HFF-Myc (cell line): ENCODE measurements at places on chromosomes 11 and 22.

DNA sequence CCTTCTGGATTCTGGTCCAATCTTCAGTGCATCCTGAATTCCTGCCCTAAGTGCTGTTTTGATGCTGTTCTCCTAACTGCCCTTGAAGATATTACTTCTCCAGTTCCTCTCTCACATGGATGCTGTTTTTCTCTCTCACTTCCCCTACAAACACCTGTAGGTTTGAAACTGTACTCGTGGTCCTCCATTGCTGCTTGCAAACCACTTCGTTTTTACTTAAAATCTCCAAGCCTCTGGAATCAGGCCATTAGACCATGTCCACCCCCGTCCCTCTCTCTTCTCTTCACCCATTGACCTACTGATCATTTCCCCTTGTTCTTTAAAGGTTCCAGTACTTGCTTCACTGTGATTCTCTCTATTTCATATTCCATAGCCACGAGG lies 988.1 kb downstream of the NTM start:
- no peak for DNase-seq

DNA sequence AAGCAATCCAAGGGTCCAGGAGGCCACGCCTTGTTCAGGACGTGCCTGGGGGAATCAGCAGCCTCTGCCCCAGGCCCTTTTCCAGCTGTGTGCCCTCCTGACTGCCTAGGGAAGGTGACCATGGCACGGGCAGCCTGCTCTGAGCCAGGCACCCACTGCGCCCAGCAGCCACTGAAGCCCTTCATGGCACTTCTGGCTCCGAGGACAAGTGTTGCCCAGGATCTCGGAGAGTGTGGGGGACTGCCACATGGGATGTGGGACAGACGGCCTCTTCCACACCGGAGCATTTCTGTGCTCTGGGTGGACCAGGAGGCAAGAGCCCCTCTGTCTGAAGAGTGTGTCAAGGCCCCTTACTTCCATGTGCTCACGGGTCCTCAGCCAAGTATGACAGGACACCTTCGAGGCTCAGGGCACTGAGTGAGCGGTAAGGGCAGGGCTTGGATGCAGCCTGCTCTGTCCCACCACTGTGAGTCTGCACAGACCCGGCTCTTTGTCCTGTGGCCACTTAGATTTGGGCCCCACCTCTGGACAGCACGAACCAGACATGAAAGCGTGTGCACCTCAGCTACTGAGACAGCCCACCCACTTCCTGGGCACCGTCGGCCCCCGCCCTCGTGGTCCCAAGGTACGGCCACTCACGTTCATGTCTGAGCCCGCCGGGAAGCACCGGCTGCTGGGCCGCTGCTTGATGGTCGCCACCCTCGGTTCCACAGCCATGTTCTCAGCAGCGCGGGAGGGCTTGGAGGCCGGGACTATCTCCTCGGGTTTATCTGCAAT lies 93.6 kb downstream of the CTTN start:
- no peak for DNase-seq

DNA sequence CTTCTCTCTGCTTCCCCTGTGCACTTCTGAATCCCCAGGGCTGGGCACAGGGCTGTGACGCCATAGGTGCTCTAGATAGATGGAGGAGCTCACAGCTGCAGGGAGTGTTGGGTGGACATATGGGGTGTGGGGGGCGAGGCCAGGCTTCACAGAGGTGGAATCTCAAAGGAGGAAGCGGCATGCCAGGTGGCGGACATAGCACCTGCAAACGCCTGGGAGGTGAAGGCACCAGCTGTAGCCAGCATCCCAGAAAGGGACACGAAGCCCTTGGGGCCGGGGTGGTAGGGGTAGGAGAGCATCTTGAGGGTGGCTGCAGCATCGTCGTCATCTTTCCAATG lies 14.6 kb upstream of the KCNQ1OT1 start:
- no peak for DNase-seq

DNA sequence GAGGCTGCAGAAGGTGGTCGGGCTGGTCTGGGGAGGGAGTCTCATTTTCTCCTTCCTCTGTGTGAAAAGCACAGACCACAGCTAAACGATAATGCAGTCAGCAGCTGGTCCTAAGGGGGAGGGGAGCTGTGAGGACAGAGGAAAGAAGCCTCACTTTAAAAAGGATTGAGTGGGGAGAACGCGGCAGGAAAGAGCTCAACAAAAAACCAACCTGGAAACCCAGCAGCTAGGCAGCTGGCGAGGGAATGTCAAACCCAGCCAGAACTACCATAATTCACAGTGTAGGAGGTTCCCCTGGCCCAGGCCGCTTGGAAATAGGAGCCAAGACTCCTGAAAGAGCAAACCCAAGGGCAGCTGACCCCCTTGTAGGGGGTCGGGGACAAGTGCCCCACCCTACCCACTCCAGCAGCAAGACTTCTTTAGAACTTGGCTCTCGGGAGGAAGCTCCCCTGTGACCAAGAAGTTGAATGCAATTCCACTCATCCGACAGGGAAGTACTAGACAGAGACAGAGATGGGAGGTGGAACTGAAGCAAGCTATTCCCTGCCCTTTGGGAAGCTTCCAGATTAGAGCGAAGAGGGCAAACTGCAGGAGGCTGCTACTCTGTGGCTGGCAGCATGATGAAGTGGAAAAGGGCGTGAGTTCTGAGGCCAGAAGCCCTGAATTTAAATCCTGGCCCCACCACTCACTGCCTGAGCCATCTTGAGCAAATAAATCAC lies 16.5 kb upstream of the DGKZ start:
- DNase-seq = no peak

DNA sequence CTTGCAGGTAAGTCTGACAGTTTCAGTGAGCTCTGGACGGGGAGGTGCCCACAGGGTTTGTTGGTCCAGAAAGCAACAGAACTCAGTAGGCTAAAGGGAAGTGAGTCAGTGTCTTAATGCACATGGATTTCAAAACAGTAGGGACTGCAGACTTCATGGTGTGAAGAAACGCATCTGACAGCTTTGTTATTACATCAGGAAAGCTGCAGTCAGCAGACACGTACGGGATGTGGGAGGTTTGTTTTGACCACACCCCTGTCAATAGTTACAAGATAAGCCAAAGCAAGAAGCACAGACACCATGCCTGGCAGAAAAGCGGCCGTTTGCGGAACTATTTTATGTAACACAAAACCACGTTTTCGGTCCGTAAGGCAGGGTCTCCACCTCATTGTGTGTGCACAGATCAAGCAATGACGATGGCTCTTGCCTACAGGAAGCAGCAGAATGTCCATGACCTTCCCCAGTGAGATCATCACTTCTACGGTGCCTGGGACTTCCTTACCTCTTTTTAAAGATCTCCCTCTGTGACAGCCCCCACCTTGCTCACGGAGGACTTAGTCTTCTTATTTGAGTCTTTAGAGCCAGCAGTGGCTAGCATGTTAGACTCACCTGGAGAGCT lies 58.2 kb upstream of the FTH1 start:
- peak; percentile 92 for DNase-seq

GRCh38 chr11:102295045-102295444 lies 22.2 kb upstream of the BIRC3 start:
- DNase-seq = no peak

GRCh38 chr11:11836676-11837231 lies 5.0 kb upstream of the USP47 start:
- no peak for DNase-seq

DNA sequence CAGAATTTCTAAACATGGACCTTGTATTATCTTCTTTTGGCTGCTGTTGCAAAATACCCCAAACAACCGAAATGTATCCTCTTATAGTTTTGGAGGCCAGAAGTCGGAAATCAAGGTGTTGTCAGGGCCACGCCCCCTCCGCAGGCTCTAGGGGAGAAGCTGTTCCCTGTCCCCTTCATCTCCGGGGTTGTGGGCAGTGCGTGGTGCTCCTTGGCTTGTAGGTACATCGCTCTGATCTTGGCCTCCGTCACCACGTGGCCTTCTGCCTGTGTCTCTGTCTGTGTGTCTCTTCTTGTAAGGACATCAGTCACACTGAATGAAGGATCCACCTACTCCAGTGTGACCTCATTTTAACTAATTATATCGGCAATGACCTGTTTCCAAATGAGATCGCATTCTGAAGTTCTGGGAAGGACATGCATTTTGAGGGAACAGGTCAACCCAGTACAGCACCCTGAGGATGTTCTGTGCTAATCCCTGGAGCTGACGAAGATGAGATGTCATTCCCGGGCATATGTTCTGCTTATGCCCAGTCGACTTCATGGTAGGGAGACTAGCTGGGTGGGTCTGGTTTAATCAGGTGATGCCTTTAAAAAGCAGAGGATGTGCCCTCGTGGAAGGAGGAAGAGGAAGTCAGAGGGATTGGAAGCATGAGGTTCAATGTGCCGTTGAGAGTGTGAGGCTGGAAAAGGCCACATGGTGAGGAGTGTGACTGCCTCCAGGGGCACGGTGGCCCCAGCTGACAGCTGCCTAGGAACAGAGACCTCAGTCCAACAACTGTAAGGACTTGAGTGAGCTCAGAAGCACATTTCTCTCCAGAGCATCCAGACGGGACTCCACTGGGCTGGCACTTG lies 531.1 kb downstream of the TBC1D22A start:
- no peak for DNase-seq

DNA sequence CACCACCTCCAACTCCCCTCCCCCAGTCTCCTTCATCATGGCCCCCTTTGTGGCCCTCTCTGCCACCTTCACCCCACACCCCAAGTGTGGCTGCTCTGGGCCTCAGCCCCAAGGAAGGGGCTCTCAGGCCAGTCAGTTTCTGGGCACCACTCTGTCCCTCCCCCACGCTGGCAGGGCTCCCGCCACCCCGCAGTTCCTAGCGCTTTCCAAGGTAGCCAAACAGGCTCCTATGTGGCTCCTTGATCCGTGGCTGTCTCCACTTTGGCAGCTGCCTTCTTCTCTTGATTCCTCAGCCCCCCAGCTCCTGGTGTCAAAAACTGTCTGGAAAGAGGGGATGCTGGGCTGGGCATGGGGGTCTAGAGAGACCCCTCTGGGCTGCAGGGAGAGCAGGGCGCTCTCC lies 10.4 kb upstream of the CACNA1I start:
- no peak for DNase-seq

DNA sequence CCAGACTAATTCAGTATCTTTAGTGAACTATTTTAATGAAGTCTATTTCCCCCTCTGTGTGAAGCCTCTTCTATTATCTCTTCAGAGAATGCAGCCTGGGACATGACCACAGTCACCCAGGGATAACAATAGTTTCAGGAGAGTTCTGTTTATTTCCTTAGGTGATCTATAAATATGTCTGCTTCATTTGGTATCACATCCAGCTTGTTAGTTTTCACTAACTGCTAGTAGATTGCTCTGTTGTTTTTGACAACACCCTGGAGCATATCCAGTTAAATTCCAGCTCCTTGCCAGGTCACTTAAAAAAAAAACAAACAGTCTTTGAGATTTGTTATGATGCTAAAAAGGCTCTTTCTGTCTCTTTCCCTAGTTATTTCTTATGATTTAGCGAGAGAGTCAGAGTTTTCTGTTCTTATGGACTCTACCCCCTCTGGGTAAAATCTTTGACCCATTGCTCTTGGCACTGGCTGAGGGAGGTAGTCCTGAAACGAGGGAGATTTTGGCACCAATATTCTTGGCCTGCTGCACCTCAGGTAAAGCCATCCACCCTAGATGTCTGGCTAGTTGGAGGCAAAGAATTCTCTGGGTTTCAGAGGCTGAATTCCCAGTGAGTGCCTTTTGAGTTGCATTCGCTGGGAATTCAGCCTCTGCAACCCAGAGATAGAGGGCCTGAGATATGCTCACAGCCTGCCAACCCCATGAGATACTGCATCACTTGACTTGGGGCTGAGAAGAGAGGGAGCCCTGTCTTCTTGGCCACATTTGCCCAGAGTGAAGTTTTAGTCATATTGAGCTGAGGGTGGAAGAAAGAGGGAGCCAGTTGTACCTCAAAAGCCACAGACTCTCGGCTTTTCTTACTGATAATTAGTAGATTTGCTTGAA lies 159.1 kb downstream of the PGR start:
- DNase-seq = no peak

DNA sequence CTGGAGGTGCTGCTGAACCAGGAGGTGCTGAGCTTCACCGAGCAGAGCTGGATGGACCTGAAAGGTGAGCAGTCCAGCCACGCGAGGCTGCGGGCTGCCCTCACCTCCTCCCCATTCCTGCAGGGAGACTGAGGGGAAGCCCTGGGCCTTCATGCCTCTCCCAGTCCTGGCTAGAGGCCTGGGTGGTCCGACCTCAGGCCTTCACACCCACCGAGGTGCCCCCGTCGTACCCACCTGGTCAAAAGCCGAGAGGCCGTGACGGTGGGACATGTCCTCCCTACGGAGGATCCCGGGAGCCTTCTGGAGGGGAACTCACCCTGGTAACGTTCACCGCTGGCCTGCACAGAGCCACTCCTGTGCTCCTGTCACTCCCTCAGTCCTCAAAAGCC lies 5.1 kb downstream of the SUSD2 start:
- DNase-seq = no peak

- DNase-seq = no peak
These were observed 1.8 kb upstream of the TMEM86A start for GRCh38 chr11:18696638-18697225.

DNA sequence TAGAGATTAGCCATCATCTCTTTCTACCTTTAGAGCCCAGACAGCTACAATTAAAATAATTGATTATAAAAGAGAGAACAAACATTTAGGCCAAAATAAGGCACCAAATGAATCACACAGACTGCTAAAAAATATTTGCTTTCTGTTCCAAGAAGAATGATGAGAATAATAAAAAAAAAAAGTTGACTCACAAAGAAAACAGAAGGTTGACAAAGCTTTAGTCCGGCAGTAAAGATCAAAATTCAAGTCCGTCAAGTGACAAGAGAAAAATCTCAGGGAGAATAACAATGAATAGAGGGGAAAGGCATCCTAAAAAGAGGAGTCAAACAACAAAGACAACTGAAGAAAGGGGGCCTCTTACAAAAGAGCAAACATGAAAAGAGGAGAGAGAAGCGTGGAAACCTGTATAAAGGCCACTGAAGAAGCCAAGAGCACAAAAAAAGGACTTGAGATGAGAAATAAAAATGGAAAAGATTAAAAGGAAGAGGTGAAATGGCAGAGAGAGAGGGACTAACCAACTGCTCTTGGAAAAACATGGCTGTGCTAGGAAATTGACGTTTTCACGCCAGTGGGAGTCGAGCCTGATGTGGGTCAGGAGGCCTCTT lies 910.2 kb downstream of the OPCML start:
- no peak for DNase-seq

DNA sequence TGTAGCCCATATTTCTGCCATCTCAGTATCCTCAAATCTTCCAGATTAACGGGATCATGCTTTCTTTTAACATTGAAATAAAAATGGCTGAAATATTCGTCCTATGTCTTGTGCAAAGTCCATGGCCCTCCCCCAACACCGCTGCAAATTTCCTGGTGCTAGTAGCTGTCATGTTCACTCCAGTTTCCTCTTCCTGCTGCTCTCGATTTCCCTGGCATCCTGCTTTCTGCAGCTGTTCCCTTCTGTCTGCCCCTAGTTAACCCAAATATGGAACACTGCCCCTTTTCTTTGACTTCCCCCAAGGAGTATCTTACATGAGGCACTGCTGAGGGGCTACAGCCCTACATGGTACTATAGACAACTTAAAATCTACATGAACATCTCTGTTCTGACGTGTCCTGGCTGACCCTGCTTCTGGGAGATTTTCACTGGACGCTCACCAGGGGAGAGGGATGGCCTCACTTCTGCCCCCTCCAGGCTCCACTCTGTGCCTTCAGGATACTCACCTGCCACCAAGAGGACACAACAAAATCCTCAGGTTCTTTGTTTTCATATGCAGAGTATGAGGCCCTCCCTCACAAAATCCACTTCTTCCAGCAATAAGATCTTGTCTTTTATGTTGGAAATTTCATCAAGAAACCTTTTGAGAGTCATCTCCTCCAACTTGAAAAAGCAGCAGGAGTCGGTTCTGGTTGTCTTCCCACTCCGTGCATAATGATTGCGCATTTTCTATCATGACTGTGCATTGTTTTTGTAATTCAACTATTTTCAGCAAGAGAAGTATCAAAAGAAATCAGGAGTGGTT lies 29.5 kb upstream of the SCUBE2 start:
- DNase-seq = no peak
